ENCODE measurements at places on chromosomes 5 and 9.

DNA sequence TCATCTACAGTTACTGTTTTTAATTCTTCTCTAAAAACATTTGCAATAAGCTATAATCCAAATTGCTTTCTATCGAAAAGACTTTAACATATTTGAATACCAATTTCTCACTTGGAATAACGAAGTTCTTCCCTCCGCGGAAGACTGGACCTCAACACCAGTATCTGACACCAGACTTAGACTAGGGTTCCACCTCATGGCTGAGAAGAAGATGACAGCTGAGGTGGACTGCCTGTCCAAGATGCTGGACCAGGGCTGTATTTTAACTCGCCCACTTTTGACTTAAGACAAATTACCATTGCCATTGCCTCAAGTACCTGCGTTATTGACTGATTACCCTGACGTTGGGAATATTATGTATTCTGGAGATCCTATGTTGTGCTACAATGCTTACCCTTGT is 34.1 kb downstream of the ZMAT2 start:
- DNase-seq = no peak

- no peak for DNase-seq
Observed at GRCh38 chr9:108801949-108802348, 53.8 kb downstream of the ACTL7B start.

GRCh38 chr5:172843825-172844576 is 9.9 kb downstream of the ERGIC1 start:
- no peak for DNase-seq

DNA sequence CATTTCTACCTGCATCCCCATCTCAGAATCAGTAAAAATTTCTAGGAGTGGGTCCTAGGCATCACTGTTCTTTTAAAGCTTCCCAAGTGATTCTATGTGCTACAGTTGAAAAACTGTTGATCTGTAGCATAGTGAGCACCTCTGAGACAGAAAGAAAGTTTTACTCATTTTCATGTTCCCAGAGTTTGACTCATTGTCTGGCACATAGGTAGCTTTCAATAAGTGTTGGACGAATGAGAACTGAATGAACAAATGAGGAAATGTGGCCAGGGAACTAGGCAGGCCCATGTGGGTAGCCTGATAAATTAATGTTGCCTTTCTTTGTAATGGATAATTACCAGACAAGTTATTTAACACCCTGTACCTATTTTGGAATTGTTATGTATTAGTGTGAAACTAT is 33.8 kb downstream of the RNF180 start:
- no peak for DNase-seq

DNA sequence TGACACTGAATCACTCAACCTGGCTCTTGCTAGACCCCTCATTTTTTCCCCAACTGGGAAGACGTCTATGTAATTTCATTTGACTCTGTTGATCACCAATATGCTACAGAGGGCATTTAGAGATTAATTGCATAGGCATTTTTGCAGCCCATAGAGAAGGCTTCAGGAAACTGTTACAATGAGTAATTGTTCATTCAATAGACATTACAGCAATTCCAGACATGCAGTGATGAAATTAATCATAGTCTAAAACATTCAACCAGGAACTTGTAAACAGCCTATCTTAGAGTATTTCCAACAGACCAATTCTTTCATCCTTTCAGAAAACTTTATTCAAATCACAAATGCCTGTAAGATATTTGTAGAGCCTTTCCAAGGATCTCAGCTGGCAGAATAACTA is 122.3 kb downstream of the MARCHF11 start:
- DNase-seq = no peak

DNA sequence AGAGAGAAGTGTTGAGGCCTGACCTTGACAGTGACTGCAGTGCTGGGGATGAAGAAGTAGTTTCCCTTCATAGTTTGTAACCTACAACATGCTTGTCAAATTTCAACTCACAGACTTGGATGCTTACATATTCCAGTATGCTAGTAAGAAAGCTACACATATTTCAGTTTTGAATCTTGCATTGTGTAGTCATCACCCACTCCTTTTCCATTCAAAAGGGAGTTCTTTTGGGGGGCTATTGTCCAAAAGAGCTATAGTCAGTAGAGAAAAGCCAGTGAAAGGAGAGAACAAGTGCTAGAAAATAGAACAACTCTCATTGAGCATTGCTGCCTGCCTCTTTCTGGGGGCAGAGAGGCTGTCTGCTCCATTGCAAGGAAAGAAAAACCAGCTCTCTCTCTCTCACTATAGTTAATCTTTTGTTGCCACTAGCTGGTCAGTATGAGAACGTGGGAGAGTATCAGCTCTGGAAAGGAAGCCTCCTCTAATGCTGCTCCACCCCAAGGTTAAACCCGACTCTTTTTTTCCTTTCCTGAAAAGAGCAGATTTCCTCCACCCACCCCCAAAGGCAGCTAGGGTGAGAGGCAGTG is 7.3 kb downstream of the ASTN2 start:
- DNase-seq = no peak

Data from stimulated activated CD8-positive, alpha-beta memory T cell treated with anti-CD3 and anti-CD28 coated beads, Interleukin-4, amount 100 ng/mL, for 4 hours (primary cell).